Head of caudate nucleus (tissue), 42 donors: ENCODE measurements at places on chromosomes 3 and 15.

GRCh38 chr3:189276444-189277219, 104.9 kb downstream of the TPRG1 start:
- no peak for DNase-seq

DNA sequence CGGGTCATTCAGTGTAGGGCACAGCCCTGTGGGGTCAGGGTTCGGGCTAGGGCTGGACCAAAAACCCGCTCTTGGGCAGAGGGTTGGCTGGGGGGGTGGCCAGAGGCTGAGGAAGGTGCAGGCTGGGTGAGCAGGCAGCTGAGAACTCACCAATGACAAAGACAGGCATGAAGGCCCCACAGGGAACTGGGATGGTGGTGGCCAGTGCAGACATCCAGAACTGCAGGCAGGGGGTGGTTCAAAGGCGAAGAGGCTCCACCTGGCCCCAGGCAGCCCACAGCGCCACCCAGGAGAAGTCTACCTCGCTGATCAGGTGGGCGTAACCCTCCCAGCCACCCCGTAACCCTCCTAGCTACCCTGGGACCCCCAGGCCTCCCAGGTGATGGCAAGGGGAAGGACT, 6.7 kb downstream of the CLCN2 start:
- DNase-seq, result no peak

DNA sequence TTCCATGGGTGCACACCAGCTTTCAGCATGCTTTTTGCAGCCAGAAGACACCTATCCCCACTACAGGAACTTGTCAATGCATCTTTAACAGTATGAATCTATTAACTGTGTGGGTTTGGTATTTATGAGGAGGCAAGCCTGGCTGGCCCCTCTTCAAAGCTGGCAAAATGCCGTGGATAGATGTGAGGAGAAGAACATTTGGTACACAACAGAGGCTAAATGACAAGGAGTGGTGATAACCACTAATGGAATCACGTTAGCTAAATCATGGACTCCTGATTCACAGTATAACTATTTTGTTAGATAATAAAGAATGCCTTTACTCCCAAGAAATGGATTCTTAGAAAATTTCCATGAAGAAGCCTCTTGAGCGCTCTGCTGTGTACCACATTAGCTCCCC, 187.2 kb downstream of the CLSTN2 start:
- no peak for DNase-seq

DNA sequence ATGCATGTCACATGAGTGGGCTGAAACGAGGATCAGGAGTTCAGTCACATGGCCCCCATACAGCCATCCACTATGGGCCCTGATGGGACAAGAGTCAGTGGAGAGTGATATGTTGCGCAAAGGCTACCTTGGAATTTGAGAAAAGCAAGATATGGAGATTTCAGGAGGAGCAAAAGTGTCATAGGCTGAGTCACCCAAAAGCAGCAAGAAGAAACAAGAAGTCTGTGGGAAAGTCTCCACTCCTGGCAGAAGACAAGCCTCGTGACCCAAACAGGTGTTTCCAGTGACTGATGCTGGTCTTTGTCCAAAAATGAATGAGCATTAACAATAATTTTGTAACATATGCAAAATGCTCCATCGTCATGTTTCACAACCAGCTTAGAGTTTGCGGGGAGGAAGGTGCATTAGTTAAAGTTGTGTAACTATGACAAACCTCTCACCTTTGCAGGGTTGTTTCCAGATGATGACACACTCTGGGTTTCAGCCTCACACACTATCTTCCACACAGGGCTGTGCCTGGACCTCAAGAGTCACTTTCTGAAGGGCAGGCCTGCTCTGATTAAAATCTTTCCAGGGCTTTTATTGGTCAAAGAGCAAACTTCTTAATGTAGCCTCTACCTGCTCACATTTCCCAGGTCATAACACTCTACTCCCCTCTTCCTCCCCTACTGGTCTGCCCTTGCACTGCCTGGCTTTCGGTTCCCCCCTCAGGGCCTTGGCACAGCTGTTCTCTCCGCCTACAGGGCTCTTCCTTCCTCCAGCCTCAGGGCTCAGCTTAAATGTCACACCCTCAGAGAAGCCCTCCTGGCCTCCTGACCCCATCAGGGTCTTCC, 3.9 kb upstream of the DNASE1L3 start:
- DNase-seq, result no peak

DNA sequence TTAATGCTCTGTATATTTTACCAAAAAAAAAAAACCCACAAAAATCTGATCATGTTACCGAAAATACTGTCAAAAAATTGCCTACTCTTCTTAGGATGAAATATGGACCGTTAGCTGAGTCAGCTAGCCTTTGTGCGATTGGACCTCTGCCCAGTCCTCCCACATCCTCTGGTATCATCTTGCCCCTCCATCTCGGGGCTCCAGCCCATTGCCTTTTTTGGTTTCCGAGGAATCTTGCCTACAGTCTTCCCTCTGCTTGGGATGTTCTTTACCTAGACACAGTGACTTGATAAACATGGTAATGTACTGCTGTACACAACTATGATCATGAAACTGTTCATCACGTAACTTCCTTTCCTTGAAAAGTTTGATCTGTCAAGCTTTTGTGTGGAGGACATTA, 371.4 kb downstream of the SV2B start:
- DNase-seq, result no peak
